ENCODE measurements at places on chromosomes 3 and 15.

- no peak for DNase-seq
Measured at GRCh38 chr3:164577667-164578210, 500.6 kb downstream of the SI start.

- no peak for DNase-seq
Measured at GRCh38 chr3:33458446-33458845, 18.2 kb upstream of the UBP1 start.

GRCh38 chr3:132641837-132642538 lies 17.6 kb downstream of the ACAD11 start:
- peak; percentile 52 for DNase-seq

GRCh38 chr15:66894986-66895780 lies 170.2 kb upstream of the SMAD3 start:
- peak; percentile 19 for DNase-seq

GRCh38 chr15:90400005-90400758 lies 12.1 kb downstream of the IQGAP1 start:
- DNase-seq: no peak

GRCh38 chr3:15205934-15206661 lies at the start of gene CAPN7:
Gene CAPN7 (plus strand): TSS chr3:15206246. CDS start chr3:15206496, 250 bp downstream.
- peak; percentile 94 for DNase-seq

DNA sequence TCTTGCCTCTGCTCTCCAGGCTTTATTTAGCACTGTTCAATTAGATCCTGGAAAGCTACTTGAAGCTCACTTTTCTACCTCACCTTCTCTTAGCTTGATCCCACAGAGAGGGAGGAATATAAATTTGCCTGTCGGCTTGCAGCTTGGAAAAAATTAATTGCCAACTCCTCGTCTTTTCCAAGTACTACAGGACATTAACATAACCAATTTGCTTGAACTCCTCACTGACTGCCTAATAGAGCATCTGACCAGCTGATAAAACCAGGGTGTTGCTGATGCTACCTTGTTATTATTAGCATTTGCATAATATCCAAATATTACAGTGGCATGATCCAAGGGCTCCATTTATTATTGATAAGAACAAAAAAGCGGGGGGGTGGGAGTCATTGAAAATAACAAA lies 561.8 kb downstream of the MCTP2 start:
- no peak for DNase-seq

GRCh38 chr3:45606991-45607712 lies 12.6 kb downstream of the LIMD1 start:
- peak; percentile 43 for DNase-seq

DNA sequence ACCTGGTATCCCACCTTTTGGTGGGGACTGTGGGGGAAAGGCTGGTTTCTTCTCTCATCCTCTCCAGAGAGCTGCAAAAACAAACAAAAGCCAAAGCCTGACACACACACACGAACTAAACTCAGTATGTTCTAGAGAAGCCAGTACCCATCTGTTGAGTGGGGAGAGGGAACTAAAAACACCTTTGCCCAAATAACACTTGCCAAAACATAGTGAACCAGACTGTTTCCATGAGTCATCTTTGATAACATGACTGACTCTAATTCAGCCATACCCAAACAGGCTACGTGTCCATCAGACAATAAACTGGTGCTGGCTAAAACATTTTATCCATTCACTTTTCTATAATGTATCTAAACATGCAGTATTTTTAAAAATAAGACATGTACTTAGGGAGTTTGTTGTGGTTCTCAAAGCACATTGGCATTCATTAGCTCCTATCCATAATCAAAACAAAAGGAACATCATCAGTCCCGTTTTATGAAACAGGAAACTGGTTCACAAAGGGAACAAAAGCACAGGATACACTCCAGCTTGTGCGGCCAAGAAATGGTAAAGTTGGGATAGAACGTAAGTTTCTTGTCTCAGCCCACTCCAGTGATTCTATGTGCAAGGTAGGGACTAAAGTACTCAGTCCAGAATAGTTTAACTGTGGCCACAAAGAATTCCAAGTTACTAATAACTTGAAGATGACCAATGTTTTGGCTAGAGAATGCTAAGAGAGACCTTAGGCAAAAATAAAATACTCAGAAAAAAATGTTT lies 16.1 kb downstream of the LYSMD2 start:
- DNase-seq: no peak

GRCh38 chr15:55694652-55695150 lies 48.3 kb downstream of the PRTG start:
- DNase-seq: no peak

- DNase-seq: no peak
Measured at GRCh38 chr3:41307065-41307464, 107.8 kb downstream of the CTNNB1 start.

GRCh38 chr3:192307631-192308030 lies 419.7 kb downstream of the FGF12 start:
- no peak for DNase-seq

DNA sequence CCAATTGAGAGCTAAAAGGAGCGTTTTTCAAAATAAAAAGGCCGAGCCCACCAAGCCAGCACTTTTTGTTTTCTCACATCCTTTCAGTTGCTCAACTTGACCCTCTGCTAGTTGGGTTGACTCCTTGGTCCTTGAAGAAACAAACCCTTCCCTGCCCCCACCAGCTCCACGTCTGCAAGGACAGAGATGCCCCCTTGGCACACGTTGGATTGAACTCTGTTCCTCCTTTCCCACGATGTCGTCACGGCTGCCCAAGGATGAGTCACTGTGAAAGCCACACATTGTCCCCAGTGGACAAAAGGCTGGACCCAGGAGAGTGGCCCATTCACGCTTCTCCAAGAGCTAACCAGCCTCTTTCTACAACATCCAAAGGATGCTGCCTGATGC lies 43.0 kb upstream of the SPATA12 start:
- DNase-seq: no peak

DNA sequence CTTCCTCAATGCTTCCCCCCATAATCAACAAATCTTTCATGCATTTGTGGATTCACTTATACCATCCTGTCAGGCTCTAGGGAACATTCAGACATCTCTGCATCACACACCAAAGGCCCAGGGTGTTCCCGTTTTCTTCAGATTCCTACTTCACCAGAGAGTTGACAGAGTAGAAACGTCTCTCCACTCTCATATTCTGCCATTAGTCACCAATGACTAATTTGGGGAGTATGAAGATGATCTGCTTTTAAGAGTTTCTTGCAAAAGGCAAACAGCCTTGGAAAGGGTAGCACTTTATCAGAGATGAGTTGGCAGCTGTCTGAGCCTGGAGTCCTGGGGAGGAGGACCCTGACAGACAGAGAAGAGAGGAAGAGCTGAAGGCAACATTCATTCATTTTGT lies 55.8 kb upstream of the DGKG start:
- DNase-seq: peak; percentile 94

- DNase-seq: no peak
Measured at GRCh38 chr3:120597445-120598049, 1.4 kb downstream of the NDUFB4 start.

DNA sequence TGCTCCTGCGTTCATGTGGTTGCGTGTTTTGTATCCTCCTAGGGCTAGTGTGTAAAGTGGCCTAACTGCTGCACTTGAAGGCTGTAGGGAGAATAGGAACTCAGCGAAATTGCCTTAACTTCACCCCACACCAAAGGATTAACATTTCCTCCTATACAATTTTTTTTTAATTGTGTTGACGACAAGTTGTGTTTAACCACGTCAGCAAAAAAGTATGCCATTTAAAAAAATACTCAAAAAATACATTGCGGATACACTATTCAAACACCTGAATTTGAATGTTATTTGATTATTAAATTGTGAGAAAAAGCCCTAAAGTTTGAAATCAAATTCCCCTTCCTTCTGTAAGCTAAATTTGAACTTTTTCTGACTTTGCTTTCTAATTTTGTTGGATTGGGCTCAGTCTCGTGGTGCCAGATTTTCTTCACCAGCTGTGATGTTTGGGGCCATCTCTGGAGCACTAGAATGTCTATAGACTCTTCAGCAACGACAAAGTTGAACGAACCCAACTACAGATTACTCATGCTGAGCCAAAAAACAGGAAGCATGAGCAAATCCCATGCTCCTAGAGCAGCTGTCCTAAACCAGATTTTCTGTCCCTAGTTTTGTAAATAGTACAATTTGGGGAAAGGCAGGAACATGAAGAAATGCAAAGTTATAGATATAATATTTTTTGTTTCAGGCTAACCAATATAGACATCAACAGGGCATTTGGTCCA lies 8.1 kb upstream of the SLC9A9 start:
- DNase-seq: no peak

GRCh38 chr3:16090024-16090423 lies 84.5 kb upstream of the GALNT15 start:
- DNase-seq: peak; percentile 99
